ENCODE measurements at places on chromosomes 2 and 18.
A peak's percentile ranks its signal among the peaks of the same experiment; 100 is the strongest.

- DNase-seq, result no peak
Observed at GRCh38 chr18:60347526-60348045, 25.0 kb downstream of the MC4R start.

DNA sequence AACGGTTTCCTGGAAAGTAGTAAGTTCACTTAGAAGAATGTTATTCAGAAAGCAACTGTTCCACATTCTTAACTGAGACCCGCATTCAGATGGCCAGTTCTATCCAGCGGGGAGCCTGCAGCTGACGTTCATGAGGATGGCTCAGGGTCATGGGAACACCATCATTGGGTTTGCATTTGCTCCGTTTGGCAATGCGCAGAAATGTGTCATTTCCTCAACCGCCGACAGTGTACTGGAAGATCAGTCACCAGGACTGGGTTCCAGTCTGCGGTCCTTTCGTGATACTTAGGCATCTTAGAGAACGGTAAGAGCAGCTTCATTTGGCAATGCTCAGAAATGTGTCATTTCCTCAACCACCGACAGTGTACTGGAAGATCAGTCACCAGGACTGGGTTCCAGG lies 104.0 kb downstream of the DNER start:
- DNase-seq, result no peak

DNA sequence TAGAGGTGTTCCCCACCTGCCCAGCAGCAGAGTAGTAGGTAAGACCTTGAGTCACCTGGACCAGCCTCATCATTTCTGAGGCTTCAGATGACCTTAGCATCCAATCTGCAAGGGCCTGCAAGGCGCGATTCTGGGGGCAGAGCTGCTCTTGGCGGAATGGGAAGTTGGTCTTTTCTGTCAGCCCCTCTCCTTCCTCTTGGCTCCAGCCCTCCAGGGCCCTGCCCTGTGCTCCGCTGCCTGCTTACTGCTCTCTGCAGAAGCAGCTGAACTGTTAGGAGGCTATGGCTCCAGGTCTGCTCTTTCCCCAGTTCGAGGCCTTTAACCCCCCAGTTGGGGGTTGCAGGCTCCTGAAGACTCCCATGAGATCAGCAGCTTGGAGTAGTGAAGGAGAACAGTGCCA lies 96.1 kb upstream of the MCFD2 start:
- no peak for DNase-seq

GRCh38 chr2:149463328-149464002 lies 124.1 kb downstream of the MMADHC start:
- DNase-seq, result no peak

GRCh38 chr18:12305211-12305610 lies 2.8 kb upstream of the TUBB6 start:
- DNase-seq, result no peak

GRCh38 chr18:29873211-29873610 lies 1169.3 kb downstream of the DSC3 start:
- DNase-seq, result no peak

DNA sequence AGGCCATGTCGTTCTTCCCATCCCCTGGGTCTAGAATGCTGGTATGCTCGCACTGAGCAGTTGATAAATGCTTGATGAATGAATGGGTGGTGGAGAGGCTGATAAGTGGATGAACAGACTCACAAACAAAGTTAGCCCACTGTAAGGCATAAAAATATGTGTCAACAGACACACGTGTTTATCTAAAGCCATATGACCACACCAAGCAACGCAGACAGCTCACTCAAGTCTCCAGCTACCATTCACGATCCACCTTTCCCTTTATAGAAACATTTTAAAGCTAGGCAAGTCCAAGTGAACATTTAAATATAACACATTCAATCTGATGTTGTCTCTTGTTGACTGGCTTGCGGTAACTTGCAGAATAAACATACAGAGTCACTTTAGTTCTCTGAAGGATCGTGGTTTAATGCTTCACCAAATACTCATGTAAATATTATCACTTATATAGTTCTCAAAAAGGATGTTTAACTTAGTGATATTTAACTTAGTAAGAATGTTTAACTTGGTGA lies 105.5 kb downstream of the NOL10 start:
- DNase-seq, result no peak

DNA sequence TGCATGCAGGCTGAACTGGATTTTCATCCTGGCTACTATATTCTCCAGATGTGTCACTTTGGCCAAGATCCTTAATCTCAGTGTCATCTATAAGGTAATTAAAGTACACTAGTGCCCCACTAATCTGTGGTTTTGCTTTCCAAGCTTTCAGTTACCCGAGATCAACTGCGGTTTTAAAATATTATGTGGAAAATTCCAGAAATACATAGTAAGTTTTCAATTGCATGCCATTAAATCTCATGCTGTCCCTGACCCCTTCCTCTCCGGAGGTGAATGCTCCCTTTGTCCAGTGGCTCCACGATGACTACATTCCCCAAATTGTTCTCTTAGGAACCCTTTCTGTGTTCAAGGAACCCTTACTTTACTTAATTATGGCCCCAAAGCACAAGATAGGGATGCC lies 5.3 kb upstream of the TYMS start:
- no peak for DNase-seq

DNA sequence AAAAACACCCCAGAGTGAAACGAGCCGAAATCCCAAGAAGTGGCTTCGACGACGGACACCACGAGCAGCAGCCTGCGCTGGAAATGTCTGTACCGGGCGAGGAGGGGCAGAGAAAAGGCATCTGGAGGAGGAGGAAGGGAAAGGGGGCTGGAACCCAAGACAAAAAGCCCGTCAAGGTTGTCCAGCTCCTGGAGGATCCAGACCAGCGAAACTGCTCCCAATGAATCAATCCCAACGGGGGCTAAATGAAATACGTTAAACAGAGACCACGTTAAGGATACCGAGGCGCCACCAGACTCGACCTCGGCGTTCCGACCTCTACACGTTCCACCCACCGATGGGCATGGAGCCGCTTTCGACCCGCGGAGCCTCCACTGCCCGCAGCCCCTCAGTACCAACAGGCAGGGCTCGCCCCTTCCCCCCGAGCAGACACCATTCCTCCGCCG lies 400 bp downstream of the CCDC88A start:
- peak; percentile 19 for DNase-seq

DNA sequence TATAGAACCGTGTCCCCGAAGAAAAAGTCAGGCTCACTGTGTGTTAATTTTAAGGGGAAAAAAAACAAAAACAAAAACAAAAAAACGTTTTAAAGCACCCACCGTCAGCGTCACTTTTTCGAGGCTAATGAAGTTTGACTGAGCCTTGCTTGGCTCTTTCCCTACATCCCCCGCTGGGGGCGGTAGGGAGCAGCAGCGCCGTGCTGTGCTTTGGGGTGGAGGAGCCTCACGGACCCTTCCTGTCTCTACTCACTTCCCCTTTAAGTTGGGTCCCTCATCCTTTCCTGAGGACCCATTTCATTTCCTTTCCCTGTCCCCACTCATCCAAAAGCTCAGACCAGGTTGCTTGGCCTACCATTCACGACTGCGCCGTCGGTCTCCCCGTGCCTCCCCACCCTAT lies 82.8 kb upstream of the RPL31 start:
- no peak for DNase-seq

DNA sequence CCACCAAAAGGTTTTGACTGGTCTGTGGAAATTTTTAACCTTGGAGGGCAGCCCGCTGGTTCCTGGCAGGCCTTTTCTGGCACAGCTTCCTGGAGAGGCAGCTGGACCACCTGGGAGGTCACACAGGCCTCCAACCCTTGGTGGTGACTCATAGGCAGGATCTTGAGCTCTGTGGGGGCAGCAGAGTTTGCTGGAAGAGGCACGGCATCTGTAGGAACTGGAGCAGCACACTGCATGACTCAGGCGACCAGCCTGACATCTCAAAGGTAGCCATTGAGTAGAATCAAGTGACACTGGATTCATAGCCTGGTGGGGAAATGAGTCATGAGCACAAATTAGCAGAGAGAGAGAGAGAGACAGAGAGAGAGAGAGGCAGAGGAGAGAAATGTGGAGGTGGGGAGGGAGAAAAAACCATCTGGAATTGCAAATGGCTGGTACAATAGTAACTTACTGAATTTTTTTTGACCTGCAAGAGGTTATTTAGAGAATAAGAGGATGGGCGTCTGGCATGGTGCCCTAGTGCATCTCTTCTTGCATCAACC lies 57.4 kb downstream of the TRPM8 start:
- no peak for DNase-seq
